T-helper 2 cell (primary cell): ENCODE measurements at places on chromosomes 6 and 20.

- DNase-seq, result no peak
Observed at GRCh38 chr6:165325609-165326008, 16.2 kb upstream of the C6orf118 start.

GRCh38 chr6:130696806-130697205 lies 130.4 kb upstream of the SMLR1 start:
- no peak for DNase-seq

DNA sequence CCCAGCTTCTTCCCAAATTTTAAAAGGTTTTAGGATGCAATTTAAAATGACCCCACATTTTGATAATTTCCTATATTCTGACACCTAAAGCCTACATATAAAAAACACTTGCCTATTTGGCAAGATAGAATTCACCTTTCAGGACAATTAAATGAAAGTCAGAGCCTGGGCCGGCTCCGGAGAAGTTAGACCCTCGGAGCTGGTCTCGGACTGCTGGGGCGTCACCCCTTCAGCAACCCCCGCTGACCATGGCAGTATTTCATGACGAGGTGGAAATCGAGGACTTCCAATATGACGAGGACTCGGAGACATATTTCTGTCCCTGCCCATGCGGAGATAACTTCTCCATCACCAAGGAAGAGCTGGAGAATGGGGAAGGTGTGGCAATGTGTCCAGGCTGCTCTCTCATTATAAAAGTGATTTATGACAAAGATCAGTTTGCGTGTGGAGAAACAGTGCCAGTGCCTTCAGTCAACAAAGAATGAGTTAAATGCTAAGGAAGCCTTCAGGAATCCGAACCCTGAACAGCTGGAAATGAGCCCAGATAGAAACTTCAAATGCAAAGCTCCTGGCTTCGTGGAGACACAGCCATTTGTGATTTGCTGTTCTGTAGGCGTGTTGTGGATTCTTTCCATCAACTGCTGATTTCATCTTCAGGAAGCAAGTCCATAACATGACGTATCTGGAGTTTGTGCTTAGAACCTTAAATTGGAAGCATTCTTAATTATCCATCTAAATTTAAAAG lies 16.0 kb downstream of the TCFL5 start:
- no peak for DNase-seq

DNA sequence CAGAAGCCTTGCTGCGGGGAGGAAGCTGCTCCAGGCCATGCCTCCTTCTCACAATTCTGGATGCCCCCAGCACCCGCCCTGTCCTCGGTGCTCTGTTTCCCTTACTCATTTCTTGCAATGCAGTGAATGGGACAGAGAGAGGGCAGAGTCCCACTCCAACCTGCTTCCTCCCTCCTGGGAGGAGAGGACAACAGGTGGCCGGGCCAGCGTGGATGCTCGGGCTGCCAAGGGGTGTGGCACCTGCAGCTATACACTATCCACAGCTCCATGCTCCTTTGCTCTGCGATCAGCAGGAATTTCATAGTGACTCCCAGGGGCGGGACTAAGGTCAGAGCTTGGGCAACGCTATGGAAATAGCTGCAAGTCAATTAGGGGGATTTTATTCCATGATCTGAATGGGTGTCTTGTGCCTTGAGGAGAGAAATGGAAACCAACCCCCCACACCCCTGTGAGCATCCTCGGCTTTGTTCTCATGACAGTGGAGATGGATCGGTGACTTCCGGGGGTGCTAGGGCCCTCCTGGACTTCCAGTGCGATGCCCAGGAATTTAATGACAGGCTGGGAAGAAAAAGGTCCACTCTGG lies 192.5 kb downstream of the MYLK4 start:
- no peak for DNase-seq

- no peak for DNase-seq
Observed at GRCh38 chr6:145349950-145350510, 385.3 kb downstream of the EPM2A start.

- DNase-seq, result no peak
Observed at GRCh38 chr6:146709036-146709622, 110.4 kb downstream of the ADGB start.

GRCh38 chr6:16689788-16690607 lies 71.3 kb downstream of the ATXN1 start:
- DNase-seq, result no peak

- DNase-seq, result peak; percentile 48
Observed at GRCh38 chr20:46681032-46681854, 8.0 kb downstream of the TP53RK start.

GRCh38 chr20:6838181-6838826 lies 70.8 kb downstream of the BMP2 start:
- no peak for DNase-seq
